Airway epithelial cell (primary cell): ENCODE measurements at places on chromosomes 7 and 10. TPM values are rescaled to one million over a fixed set of nuclear protein-coding genes. Genes with fewer than 3 reads are reported as not detected.

HKDC1 gene
- 0.23 and 0.49 TPM in 2 replicates for total RNA-seq

ATP5MK gene
- 356 and 617 TPM in 2 replicates for total RNA-seq

SH2B2 gene
- total RNA-seq: 4.0 and 6.1 TPM in 2 replicates

CALML3 gene
- total RNA-seq: 7.7 and 9.0 TPM in 2 replicates

KCNIP2 gene
- 0.42 TPM in 1 of 2 replicates, not detected in the other for total RNA-seq

DRGX gene
- not detected in 2 replicates for total RNA-seq

CXCL12 gene
- total RNA-seq: not detected in 2 replicates

SMKR1 gene
- total RNA-seq: not detected in 2 replicates

TMEM236 gene
- total RNA-seq: 0.07 TPM in 1 of 2 replicates, not detected in the other

WNT8B gene
- total RNA-seq: 0.14 TPM in 1 of 2 replicates, not detected in the other

ITPRID1 gene
- 0.14 TPM in 1 of 2 replicates, not detected in the other for total RNA-seq

HMX2 gene
- not detected in 2 replicates for total RNA-seq
